ENCODE measurements at places on chromosomes 5 and 9.

- DNase-seq = no peak
Observed at GRCh38 chr9:112125951-112126388, 49.1 kb downstream of the SUSD1 start.

GRCh38 chr9:34371886-34372466, 4.7 kb downstream of the MYORG start:
- DNase-seq = no peak

DNA sequence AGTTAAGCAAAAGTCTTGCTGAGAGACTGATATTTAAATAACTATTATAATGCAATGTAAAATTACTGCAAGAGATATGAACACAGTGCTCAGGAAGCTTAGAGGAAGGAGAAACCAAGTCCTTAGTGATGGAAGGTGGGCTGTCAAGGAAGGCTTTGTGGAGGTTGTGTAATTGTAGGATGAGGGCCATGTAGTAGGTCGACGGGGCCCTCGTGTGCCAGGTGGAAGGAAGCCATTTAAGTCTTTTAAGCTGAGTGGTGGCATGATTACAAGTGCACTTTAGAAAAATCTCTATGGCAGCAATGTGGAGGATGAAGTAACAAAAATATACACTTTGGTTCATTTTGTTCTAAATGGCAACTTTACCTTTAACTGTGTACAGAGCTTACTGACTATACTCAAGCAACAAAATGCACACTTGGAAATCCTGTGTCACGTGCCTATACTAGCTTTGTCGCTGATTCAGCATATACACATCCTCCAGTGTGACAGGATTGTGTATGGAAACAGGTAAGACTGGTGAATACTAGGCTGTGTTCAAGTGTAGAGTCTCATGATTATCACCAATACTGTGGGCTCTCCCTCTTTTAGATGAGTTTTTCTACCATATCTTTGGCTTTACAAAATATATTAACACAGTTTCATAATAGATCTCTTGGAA, 78.6 kb downstream of the TMC1 start:
- no peak for DNase-seq

DNA sequence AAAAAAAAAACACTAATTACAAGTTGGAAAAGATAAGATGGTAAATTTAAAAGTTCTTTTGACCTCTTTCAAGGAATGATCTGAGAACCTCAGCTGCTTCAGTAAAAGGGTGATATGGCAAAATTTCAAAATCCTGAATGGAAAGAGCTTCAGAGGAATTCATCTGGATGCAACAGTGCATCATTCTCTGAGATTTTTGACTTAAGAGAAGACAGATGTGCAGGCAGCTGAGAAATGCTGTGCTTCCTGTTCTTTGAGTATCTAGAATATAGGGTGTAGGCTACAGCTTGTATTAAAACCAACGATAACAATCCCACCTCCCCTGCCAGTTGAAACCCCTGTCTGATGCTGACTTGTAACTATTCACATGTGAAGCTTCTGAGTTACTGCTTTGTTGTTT, 6.2 kb downstream of the FRMPD1 start:
- DNase-seq = no peak

DNA sequence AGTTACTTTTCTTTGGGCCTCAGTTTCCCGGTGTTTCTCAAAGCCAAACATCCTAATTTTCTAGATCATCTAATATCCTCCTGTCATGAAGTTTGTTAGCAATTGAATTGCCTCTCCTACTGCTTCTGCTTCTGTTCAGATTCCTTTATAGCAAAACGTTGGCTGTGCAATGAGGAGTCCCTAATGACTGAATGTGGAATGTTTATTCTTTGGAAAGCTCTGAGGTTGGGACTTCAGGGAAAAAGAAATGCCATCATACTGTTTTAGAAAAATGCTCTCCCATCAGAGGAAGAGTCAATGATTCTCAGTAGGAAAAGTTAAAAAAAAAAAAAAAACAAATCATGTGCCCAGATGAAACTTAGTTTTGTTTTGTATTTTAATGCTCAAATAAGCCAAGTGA, 268.7 kb upstream of the PAPPA start:
- DNase-seq = no peak

GRCh38 chr5:139761501-139761900, 34.1 kb upstream of the PSD2 start:
- DNase-seq = no peak

- no peak for DNase-seq
Observed at GRCh38 chr5:6812800-6813731, 99.8 kb downstream of the TENT4A start.

GRCh38 chr5:79229357-79230174, 6.4 kb upstream of the JMY start:
- no peak for DNase-seq

GRCh38 chr5:180519098-180519497, 24.9 kb downstream of the CNOT6 start:
- DNase-seq = no peak

Measured in stimulated activated CD8-positive, alpha-beta memory T cell treated with anti-CD3 and anti-CD28 coated beads, Interleukin-7, amount 100 ng/mL, for 1 hour (primary cell).